CD4-positive, alpha-beta T cell treated with Interferon gamma for 1 hour (primary cell): ENCODE measurements at places on chromosomes 7 and 10.
A peak's percentile ranks its signal among the peaks of the same experiment; 100 is the strongest.

GRCh38 chr7:46557295-46557711 is 636.2 kb upstream of the IGFBP3 start:
- no peak for DNase-seq

DNA sequence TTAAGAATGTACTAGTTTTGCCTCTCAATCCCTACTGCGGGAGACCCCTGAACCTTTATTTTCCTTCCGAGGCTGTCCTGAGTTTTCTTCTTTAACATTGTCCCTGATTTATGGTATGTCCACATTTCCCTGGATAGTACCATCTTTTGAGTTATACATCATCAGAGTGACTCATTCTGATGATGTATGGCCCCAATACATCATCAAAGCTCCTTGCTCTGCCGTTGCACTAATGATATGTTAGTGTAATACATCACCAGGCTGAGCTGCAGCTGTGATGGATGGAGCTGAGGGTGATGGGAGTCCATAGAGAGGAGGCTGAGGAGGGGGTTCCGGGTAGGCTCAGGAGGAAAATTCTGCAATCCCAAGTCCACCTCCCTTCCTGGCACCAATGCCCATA is 986.5 kb downstream of the KCNMA1 start:
- no peak for DNase-seq

GRCh38 chr10:58780476-58780875 is 267.8 kb downstream of the BICC1 start:
- DNase-seq = no peak

DNA sequence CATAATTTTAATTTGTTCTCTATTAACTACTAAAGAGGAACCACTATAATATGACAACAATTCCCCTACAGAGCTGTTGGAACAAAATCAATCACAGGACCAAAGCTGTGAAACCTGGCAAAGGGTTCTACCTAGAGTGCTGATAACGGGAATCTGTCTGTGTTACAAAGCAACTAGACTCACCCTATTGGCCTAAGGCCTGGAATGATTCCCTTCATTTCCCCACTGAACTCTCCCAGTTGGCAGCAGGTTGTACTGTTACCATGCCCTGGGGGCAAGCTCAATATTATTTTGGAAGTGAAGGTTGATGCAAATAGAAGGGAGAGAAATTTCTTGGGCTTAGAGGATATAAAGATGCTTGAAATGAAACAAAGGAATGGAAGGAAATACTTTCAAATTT is 81.8 kb downstream of the SEMA3A start:
- DNase-seq = no peak

- no peak for DNase-seq
Measured at GRCh38 chr10:105161767-105162166, 520.7 kb downstream of the SORCS3 start.

DNA sequence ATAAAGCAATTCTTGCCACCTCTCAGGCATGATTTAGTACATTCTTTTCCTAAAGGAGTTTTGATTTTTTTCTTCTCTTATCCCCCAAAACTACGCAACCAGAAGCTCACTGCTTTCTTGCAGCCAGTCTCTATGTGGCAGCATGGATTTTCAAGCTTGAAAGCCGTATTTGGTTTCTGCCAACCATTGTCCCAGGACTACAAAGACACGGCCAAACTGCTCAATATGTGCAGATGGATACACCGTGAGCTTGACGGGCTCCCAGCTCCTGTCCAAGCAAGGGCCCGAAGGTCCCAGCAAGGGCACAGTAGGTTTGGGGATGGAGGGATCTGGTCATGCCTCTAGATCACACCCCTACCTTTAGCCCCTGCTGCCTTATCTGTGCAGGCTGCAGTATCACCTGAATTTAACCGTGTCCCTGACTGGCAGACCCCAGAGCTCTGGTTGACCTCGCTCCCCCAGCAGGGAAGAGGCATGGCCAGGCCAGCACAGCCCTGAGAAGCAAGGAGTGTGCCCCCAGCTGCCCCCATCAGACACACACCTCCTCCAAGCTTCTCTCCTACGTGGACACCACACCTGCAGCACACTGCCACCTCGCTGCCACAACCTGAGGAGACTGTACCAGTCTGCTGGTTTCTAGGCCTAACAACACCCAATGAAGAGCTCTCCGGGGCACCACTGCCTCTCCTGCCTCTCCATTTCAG is 86.8 kb downstream of the COBL start:
- DNase-seq = no peak

DNA sequence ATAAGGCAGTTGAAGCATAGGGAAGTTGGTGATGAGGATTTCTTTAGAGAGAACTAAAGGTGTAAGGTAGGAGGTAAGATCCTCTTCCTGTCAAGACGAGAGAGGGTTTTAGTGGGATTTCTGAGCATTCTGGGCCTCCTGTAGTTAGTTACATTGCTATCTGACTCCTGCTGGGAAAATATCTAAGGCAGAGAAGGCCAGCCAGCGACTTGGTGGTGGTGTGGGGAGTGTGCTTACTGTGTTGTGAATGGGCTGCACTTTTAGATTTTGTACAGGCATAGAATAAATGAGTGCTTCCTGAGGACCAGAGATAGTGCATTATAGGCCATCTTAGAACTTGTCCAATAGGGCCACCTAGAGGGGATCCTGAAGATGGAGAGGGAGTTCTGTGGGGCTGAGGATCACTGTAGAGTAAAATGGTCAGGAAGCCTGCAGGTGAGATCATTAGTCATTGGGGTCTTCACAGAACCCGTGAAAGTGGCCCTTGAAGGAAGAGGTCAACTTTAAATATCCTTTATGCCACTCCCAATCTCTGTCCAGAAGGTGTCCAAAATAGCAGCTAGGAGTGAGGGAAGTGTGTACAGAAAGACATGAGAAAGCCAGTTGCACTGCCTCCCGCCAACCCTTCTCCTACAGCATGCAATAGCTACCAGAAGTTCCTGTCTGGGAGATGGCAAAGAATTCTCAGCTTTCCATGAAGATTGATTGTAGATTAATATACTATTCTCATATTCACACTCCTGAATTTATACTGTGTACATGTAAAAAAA is 266.6 kb downstream of the POLR1F start:
- no peak for DNase-seq

DNA sequence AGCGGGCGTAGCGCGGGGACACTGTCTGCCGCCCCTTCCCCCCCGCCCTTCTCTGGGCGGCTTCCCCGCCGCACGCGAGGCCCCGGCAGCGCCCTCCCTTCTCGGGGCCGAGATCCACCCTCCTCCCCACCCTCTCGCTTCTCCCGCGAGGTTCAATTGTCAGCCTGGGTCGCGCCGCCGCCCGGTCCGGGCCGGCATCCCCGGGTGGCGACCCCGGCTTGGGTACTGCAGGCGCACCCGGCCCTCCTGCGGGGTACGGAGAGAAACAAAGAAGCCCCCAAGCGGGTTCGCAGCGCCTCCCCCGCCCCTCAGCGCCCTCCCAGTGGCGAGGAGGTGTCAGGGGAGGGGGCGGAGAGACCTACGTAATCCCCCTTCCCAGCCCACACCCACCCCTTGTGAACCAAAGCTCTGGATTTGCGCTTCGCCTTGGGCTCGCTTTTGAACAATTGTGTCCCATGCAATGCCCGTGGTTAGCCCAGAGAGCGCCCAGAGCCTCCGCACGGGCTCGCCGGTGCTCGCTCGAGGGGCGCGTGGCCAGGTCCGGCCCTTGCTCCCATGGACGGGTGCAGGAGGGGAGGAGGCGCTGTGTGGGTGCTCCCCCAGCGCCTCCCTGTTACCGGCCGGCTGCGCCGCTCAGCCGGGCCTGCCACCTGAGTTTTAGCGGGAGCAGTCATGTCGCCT is 634 bp downstream of the HECW1 start:
- DNase-seq = no peak

- DNase-seq = no peak
Measured at GRCh38 chr7:117019786-117020590, 66.7 kb downstream of the ST7 start.

DNA sequence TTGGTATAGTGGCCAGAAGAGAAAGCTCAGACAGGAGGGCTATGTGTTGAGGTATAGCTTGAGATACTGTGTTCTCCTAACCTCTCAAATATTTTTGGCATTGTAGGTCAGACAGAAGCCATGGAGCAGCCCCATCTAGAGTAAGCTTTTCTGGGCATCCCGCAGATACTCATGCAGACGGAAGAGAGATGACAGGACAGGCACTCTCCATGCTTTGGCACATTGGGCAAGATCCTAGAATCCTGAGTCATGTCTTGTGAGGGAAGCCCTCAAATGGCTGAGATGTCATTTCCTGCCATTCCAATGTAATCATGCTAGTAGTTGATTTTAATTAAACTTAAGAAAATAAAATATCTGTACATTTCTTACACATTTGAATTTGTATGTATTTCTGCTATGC is 16.8 kb upstream of the KIF20B start:
- DNase-seq = peak; percentile 17

GRCh38 chr7:128027485-128027980 is 3.7 kb downstream of the LRRC4 start:
- DNase-seq = no peak
